Activated naive CD4-positive, alpha-beta T cell treated with anti-CD3 and anti-CD28 coated beads for 36 hours (primary cell): ENCODE measurements at places on chromosomes 3 and 15. TPM values are rescaled to one million over a fixed set of nuclear protein-coding genes. Genes with fewer than 3 reads are reported as not detected.

CLDN11 gene
- not detected for total RNA-seq

GHRL gene
- not detected for total RNA-seq

CYP8B1 gene
- total RNA-seq = not detected

RPS17 gene
- 3,025 TPM for total RNA-seq

ABHD17C gene
- total RNA-seq = 7.3 TPM

CCDC54 gene
- total RNA-seq = not detected

TARS3 gene
- 8.0 TPM for total RNA-seq
